ENCODE measurements at places on chromosomes 3 and 15.

GRCh38 chr3:13536432-13536831 is 12.5 kb upstream of the FBLN2 start:
- no peak for DNase-seq

DNA sequence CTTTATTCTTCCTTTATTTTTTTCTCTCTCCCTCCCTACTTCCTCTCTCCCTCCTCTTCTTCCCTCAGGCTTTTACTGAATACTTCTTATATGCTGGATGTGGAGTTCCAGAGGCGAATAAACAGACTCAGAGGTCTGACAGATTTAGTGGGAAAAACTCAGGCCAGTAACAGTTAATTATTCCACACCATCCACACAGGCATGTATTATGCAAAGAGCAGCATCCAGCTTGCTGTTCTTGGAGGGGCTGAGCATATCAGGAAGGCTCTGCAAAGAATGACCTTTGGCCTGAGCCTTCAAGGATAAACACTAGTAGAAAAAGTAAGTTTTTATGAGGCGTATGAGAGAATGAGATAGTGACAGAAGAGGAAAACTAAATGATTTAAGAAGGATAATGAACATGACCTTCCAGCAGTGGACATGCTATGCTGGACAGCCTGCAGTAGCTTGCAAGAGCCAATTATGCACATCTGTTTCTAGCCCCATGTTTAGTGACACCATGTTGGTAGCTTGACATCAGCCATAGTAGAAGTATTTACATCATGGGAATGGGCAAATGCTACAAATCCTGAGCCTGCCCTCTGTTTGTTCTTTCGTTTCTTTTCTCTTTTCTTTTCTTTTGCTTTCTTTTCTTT is 387.4 kb downstream of the EPHB1 start:
- DNase-seq, result no peak

DNA sequence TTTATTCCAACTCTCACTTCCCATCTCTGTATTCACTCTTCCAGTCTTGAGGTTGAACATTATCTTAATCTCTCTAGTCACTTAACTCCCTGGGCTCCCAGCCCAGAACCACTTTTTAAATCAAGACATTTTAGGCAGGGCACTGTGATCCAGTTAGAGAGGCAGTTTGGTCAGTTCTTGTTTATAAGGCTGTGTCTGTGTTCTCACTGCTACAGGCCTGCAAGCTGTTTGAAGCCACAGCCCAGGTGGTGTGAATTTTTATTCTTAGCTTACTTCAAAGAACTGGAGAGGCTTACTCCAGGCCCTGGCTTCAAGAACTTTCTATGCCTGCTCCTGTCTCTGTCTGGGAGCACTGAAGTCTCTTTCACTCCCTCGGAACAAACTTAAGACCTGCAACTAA is 906.1 kb downstream of the CADM2 start:
- no peak for DNase-seq

- no peak for DNase-seq
These were observed 4.4 kb upstream of the CD200R1 start for GRCh38 chr3:112979244-112979832.

GRCh38 chr15:93141371-93141794 is 52.4 kb upstream of the RGMA start:
- no peak for DNase-seq

- no peak for DNase-seq
These were observed 8.4 kb upstream of the FSTL1 start for GRCh38 chr3:120459196-120459595.

DNA sequence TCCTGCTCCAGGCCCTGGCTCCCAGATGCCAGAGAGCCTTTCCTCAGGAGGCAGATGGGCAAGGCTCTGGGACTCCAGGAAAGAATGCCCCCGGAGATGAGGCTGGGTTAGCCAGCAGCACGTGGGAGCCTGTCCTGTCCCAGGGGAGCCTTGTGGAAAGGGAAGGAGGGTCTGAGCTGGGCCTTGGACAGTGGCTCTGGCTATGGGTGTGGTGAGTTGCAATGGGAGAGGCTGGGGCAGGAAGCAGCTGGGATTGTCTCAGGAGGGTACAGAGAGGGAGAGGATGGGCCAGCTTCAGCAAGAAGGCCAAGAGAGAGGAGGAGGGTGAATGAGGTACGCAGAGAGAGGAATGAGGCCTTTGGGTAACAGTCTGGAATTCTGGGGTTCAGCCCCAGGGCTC is 17.4 kb upstream of the CACNA2D2 start:
- no peak for DNase-seq

DNA sequence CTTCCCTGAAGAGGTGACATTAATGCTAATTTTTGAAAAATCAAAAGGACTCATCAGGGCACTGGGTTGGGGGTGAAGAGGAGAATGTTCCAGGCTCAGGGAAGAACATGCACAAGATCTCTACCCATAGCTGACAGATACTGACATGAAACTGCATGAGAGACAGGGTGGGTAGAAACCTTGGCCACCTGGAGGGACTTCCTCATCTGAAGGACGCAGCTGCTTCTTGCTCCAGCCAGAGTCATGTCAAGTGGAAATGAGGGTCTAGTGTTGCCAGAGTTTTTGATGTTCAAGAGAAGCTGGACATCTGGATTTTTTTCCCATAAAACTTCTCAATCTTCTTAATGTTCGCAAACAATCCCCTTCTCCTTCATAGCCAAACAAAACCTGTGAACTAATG is 29.7 kb downstream of the AMOTL2 start:
- no peak for DNase-seq

- DNase-seq, result no peak
These were observed 5.2 kb downstream of the SETD5 start for GRCh38 chr3:9402410-9403228.

GRCh38 chr15:68550004-68550403 is 28.8 kb upstream of the CORO2B start:
- no peak for DNase-seq

GRCh38 chr3:125402639-125403038 is 27.5 kb upstream of the ZNF148 start:
- DNase-seq, result no peak

DNA sequence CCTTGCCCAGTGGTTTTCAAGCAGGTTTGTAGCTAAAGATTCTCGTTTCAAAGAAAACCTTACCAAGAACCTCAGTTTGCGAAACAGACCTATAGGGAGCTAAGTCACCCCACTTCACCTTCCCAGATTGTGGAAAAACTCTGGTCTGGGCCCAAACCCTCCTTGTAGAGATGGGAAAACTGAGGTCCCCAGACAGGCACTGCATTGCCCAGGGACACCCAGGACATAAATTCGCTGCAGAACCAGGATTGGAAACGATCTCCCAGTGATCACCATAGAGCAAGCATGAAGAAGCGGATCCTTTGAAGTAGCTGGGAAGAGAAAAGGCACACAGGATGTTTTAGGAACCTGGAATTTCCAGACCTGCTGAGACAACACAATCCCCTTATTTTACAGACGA is 85.6 kb upstream of the PIAS1 start:
- no peak for DNase-seq

GRCh38 chr3:59938828-59939227 is 889.0 kb upstream of the CFAP20DC start:
- DNase-seq, result no peak

DNA sequence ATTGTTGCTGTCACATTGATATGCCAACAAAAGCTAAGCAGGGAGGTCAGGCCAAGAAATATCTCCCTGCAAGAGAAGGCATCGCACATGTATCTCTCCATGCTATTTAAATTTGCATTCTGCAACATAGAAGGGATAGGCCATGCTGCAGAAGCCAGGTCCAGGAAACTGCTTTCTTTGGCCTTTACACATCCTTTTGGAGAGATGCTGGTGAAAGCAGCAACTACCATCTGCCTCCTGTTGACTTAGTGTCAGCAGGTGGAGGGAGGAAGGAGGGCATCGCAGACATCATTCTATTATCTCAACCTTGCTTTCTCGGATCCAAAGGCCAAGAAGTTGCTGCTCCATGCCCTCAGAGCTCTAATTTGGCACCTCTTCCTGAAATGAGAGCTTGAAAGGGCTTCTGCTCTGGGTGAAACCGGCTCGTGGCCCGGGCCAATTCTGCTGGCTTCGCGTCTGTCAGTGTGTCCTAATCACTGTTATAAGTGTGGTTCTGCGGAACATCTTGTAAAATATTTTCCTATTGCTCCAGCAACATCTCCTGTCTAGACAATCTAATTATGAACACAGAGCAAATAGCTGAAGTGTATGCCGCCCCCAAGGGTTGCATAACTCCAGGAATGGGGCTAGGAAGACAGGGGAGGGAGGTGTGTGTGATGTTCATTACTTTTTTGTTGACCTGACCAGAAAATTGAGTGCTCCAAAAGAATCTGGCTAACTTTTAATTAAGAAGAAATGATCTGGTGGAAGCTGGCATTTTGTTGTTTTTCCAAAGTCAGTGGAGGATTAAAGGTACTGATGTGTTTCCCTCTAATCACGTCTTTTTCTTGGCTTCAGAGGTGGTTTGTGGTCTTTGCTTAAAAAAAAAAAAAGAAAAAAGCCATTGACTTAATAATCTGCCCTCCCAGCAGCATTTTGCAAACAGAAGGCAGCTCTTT is 89.1 kb downstream of the TPRG1 start:
- DNase-seq, result no peak

DNA sequence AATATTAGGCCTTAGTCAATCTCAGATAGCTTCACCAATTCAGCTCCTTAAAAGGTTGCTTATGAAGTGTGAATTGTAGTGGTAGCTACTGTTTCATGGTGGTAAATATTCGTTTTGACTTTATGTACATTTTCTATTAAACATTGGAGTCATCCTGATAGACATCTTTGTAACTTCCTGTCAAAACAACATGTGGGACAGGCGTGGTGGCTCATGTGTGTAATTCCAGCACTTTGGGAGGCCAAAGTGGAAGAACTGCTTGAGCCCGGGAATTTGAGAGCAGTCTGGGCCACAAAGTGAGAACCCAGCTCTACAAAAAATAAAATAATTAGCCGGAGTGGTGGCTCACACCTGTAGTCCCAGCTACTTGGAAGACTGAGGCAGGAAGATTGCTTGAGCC is 2.0 kb upstream of the TRIM59 start:
- DNase-seq, result no peak

All from stimulated activated CD4-positive, alpha-beta T cell treated with anti-CD3 and anti-CD28 coated beads, Interleukin-1b, Interleukin-23, amount 100 ng/mL, for 24 hours (primary cell).